ENCODE measurements at places on chromosomes 6 and 20.
A peak's percentile ranks its signal among the peaks of the same experiment; 100 is the strongest.

DNA sequence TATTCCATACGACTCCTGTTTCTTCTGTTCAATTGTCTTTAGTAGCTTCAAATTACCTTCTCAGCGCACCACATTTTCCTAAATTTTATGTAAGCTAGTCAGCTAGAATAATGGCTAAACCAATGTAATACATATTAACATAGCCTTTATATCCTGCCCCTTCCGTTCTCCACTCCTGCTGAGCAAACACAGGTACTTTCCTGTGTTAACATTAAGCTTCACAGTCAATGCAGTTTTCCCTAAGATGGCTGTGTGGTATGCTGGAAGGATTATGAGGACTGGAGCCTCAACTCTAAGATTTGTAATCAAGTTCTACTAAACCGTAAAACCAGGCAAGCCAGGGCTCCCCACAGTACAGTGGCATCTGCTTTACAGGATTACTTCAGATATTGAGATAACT is 29.4 kb downstream of the HTR1B start:
- DNase-seq, result no peak

GRCh38 chr20:62984666-62985443 is 21.9 kb downstream of the BHLHE23 start:
- no peak for DNase-seq

DNA sequence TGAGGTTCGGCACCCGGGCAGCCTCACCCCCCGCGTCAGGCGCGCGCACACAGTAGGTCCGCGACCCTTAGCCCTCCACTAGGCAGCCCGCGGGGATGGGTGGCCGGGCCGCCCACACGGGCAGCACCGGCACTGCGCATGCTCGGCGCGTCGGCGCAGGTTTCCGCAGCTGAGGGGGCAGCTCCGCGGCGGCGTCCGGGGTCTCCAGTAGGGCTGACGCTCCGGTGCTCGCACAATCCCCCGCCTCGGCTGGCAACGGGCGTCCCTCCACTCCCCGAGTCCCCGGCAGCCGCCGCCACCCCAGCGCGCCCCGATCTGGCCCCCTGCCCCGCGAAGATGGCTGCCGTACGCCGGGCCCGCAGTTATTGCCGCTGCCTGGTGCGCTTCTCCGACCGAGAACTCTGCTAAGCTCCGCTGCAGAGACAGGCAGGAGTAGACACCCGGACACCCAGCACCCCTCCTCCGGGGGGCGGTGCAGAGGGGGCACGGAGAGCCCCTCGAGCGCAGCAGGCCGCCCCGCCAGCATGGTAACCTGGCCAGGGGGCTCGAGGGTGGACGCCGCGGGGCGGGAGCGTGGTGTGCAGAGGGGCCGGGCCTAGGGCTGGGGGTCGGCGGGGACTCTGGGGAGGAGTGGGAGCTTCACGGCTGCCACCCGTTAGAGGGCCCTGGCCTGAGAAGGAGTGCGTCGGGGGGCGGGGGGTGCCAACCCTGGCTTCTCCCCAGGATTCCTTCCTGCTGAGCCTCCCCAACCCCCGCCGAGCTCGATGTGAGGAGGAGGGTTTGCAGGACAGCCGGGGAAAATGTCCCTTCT is at the start of gene FBXO9:
FBXO9 (plus strand) TSS at position 139 of the 811 bp plus-strand sequence; CDS start at position 525, 386 bp downstream.
- DNase-seq, result no peak

GRCh38 chr6:140576004-140576555 is 1201.6 kb upstream of the CITED2 start:
- DNase-seq, result no peak

- DNase-seq, result no peak
Measured at GRCh38 chr6:139308286-139308916, 16.6 kb upstream of the TXLNB start.

- DNase-seq, result no peak
Measured at GRCh38 chr6:113540466-113540865, 316.7 kb upstream of the MARCKS start.

DNA sequence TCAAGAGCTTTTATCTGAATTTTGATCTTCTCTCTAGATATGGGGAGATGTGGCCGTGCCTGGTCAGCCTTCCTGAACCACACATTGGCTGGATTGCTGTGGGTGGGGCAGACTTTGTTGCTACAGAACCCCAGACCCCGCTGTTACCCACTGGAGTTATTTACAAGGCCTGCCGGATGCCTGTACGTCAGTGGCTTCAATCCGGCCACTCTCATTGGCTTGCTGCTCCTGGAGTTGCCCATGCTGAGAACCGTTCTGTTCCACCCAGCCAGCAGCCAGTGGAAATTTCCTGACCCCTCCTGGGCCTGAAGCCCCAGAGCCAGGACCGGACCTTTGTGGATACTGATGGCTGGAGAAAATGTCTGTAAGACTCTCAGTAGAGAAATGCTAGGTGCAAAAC is 101.9 kb downstream of the TFAP2C start:
- DNase-seq, result no peak

- no peak for DNase-seq
Measured at GRCh38 chr6:69280858-69281257, 516.0 kb downstream of the LMBRD1 start.

DNA sequence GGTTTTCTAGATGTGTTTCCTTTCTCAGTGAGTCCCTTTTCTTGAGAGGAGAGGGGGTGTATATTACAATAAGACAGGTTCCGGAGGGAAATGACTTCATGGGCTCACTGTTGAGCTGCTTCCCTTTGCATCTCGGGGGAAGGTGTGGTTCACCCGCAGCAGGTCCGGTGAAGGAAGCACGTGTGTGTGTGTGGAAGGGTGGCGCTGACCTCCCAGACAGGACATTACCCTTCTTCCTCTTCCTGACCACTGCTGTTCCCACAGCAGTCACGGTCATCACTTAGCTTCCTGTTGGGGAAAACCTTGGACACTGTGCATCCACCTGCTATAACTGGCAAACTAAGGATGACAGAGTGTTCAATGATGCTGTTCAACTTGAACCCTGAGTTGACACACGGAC is 83.6 kb downstream of the PLEKHG1 start:
- no peak for DNase-seq

GRCh38 chr6:168060521-168060931 is 18.5 kb downstream of the FRMD1 start:
- peak; percentile 14 for DNase-seq

GRCh38 chr6:106751501-106752252 is 122.3 kb downstream of the QRSL1 start:
- no peak for DNase-seq

- no peak for DNase-seq
Measured at GRCh38 chr20:15140286-15140685, 802.9 kb upstream of the FLRT3 start.

GRCh38 chr20:38715646-38716045 is 8.6 kb upstream of the SLC32A1 start:
- no peak for DNase-seq

- DNase-seq, result no peak
Measured at GRCh38 chr6:81878479-81878878, 126.0 kb upstream of the TENT5A start.

- no peak for DNase-seq
Measured at GRCh38 chr20:35876033-35876320, 78.3 kb downstream of the SCAND1 start.

- DNase-seq, result no peak
Measured at GRCh38 chr20:41052742-41053419, 24.3 kb downstream of the TOP1 start.

DNA sequence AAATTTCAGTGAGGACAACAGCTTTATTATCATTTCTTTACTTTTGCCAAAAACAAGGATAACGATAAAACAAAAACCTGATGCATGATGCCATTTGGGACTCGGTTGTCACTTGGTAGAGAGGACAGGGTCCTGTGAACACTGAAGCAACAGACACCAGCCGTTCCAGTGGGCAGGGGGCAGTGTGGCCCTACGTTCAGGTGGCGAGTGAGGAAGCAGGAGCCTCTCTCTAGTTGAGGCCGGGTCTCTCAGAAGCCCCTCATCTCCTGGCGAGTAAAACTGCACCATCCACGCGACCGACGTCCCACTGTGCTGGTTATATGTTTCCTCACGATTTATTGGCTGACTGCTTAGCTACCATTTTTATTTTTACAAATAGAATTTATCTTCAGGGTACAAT is 231.6 kb downstream of the THBS2 start:
- DNase-seq, result no peak

Measured in nucleus accumbens (tissue), 56 donors.